Activated CD8-positive, alpha-beta memory T cell treated with anti-CD3 and anti-CD28 coated beads, Interleukin-2, amount 50 U/mL, for 4 hours (primary cell): ENCODE measurements at places on chromosomes 2 and 18.

GRCh38 chr2:65466551-65466950 lies 34.2 kb upstream of the SPRED2 start:
- DNase-seq: no peak

- DNase-seq: no peak
Observed at GRCh38 chr2:219081096-219081495, 20.4 kb upstream of the IHH start.

DNA sequence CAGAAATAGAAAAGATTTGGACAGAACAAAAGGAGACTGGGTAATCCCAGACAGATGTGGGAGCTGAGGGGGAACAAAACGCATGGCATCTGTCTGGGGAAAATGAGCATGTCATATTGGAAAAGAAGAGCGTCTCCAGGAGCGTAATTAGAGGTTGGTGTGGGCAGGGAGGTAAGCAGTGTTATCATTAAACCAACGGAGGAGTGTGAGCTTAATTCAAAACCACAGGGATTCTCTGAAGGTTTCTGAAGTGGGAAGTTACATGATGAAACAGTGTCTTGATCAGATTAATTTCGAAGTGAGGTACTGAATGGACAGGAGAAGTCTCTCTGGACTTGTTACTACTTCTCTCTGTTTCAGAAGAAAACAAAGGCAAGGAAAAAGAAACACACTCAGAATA lies 53.3 kb downstream of the DTNB start:
- no peak for DNase-seq

GRCh38 chr2:173370198-173370597 lies 15.5 kb downstream of the CDCA7 start:
- no peak for DNase-seq
